ENCODE measurements at places on chromosomes 4 and X.

DNA sequence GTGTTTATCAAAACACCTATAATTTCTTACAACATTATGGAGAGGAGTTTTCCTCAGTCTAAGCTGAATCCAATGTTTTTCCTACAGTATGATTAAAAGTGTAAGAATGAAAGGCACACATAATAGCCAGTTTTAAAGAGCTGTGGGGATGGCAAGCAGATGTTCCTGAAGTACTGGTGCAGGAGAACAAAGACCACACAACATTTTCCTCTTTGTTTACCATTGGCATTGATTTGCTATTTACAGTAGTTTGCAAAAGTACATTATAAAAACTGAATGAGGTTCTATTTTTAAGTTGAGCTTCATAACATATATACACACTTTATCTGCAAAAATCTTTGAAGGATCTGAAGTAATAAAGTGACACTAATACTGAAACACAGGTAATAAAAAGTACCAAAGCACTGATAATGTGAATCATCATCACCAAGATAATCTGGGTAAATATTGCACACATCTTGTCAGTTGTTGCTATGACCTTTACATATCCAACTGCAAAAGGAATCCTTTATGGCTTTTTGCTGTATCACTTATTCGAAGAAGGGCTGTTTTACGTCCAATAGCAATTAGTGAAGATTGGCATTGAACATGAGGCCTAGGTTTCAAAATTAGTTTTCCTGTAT lies 22.5 kb downstream of the TCEAL1 start:
- DNase-seq = no peak

GRCh38 chr4:77852892-77853495 lies 9.6 kb upstream of the MRPL1 start:
- DNase-seq = no peak

DNA sequence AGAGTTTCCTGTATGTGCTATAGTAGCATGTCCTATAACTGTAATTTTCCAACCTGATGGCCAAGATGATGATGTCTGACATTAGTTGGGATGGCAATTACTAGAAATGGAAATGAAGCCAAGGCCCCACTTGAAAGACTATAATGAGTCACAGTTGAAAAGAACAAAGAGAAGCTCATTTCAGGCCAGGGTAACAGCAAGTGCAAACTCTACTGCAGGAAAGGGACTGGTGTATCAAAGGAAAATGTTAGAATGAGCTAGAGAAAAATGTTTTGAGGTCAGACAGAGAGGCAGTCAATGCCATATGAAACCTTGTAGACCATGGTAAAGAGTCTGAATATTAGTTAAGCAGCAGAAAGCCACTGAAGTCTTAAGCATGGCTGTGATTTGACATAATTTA lies 146.2 kb upstream of the SH3RF1 start:
- no peak for DNase-seq

GRCh38 chr4:107922486-107923473 lies 8.6 kb upstream of the CYP2U1 start:
- DNase-seq = no peak

DNA sequence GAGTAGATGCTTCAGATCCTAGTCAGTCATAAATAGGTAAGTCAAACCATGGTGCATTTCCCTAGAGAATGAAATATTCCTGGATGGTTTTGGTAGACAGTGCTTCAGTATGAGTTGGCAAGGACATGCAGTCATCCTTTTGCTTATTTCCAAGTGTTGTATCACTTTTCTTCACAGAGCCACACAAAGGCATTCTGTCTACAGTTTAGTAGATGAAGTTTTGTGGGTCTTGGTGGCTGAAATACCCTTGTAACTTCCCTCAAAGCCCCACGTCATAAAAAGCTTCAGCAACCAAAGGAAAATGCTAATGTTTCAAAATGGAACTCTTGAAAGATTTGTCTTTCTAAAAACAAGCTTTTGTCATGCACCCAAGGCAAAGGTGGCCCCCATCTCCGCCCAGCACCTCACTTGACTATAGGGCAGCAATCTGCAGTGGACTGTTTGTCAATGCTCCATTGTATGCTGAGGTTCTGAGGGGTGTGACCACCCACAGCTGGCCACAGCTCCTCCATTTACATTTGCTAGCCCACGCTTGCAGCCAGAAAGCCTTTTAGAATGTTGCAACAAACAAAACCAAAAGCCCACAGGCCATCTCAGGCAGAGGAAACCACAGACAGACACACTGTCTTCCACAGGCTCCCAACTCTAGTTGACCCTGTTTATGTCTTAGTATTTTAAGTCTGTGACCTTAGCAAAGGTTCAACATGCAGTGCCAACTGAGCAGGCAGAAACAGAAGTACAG lies 87.1 kb upstream of the FAM9C start:
- DNase-seq = peak; percentile 17

GRCh38 chr4:186151499-186151898 lies 39.9 kb upstream of the CYP4V2 start:
- no peak for DNase-seq
